ENCODE measurements at places on chromosomes 5 and 9.
A peak's percentile ranks its signal among the peaks of the same experiment; 100 is the strongest.

DNA sequence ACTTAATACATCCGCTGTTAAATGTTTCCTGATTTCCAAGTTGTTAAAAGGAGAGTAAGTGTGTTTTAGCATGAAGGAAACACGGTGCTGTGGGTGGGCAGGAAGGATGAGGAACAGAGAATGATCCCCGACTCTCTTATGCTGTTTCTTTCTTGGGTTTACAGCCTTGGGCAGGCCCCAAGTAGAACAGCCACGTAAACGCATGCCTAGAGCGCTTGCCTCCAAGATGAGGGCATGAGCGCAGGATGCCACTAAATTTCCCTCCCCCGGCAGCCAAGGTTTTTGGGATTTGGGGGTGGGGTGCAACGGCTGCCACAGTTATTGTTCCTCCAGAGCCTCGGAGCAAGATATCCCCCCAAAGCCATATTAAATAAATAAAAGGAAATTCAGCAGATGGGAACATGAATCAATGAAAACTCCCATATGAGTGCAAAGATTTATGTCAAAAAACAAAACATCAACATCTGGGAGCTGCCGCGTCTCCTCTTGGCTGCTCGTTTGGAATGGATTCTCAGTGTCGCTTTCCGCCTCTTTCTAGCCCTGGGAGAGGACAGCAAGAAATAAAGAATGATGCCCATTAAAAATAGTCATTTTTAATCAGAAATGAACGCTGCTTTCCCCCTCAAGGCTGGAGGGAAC is 10.0 kb upstream of the DELE1 start:
- DNase-seq, result no peak

DNA sequence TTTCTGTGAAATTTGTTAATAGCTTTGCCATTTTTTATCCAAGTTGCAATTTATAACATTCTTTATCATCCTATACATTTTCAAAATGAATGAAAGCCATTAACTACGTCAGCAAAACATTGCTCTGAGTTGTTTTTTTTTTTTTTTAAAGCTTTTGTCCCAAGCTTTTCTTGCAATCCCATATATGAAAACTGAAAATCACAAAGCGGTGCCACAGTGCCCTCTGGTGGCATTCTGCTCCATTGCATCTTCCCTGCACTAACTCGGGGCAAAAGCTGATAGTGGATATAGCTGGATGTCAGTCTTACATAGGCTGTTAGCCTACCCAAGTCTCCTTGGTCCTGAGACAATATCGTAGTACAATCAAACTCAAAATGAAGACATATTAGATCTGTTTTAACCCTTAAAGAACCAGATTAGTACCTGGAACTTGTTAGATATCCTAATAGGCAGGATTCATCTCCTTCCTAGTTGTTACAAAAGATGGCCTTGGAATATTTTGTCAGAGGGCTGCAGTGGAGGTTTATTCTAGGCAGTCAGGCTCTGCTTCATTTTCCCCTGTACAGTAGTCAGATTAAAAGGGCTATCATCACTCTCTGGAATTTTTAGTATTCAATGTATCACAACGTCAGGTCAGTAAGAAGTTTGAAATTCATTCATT is 669.9 kb downstream of the PTPRD start:
- peak; percentile 44 for DNase-seq

DNA sequence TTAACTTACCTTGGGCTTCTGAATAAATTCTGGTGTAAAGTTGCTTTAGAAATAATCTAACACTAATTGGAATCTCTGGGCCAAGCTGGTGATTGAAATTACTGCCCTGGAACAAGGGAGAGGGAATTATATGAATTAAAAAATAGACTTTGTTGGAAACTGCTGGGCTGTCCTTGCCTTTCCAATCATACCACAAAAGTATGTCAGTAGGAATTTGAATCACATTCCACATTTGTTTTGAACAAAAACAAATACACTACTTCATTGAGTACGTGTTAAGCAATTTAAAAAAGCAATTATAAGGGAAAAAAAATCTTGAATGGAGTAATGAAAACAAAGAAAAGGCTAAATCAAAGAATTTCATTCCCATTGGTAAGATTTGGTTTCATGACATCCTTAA is 102.5 kb upstream of the SREK1 start:
- no peak for DNase-seq

- DNase-seq, result no peak
These were observed 41.7 kb downstream of the ITGA2 start for GRCh38 chr5:53030893-53031292.

DNA sequence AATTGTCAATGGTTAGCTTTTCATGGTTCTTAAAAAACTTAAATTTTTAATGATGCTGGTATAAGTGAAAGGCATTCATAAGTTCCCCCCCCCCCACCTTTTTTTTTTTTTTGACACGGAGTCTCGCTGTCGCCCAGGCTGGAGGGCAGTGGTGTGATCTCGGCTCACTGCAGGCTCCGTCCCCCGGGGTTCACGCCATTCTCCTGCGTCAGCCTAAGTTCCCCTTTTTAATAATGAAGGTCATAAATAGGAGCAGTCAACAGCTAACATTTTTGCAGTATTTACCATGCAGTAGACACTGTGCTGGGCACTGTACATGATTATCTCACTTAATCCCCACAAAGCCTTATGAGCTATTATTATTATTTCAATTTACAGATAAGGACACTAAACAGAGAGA is 556.3 kb downstream of the PDE4D start:
- no peak for DNase-seq

DNA sequence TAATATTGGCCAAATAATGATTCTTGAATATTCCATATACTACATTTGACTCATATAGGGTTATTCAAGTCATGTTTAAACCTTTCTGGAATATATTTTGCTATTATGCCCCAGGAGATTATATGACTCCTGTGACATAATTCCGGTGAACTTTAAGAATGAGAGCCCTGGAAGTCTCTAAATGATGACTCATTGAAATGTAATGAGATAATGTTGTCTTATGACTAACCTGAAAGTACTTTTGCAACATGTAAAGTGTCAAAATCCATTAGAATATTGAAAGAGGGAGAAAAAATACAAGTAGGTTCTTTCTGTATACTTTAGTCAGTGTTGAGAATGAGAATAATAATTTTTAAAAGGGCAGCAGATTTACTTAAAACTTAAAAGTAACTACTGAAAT is 830.4 kb downstream of the MAT2B start:
- DNase-seq, result peak; percentile 9

DNA sequence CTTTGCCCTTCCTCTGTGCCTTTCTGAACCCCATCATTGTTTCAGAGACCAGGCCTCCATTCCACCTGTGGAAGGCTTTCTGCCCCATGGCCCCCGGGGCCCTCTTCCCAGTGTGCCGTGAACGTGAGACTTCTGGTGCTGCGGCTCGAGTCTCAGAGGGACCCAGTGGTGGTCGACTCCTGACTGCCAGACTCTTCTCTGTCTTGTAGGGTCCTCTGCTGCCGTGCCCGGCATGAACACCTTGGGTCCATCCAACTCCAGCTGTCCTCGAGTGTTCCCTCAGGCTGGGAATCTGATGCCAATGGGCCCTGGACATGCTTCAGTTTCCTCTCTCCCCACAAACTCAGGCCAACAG is 20.1 kb upstream of the LTC4S start:
- DNase-seq, result no peak

Measured in COLO829 (cell line).